NCI-H460 (cell line): ENCODE measurements at places on chromosomes 4 and X. TPM values are rescaled to one million over a fixed set of nuclear protein-coding genes. Genes with fewer than 3 reads are reported as not detected.

DNA sequence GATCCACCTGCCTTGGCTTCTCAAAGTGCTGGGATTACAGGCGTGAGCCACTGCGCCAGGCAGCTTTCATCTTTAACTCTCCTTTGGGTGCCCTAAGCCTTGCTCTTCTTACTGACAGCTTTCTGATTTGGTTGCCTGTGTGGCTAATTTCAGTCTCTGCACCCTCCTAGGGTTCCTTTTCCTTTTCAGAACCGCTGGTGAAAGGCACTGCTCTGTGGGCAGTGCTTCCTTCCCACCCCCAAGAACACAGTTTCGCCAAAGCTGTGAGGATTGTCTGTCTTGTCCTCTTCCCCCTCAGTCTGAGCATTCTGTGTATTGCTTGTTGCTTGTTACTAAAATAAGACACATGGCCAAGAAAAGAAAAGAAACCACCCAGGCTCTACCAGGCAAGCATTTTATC is 101.4 kb upstream of the FRMPD3 start:
- no peak for DNase-seq

Gene RBM41
- 20.7 and 21.1 TPM in 2 replicates for total RNA-seq

Gene SMIM14
- 28.3 and 40.1 TPM in 2 replicates for total RNA-seq

DNA sequence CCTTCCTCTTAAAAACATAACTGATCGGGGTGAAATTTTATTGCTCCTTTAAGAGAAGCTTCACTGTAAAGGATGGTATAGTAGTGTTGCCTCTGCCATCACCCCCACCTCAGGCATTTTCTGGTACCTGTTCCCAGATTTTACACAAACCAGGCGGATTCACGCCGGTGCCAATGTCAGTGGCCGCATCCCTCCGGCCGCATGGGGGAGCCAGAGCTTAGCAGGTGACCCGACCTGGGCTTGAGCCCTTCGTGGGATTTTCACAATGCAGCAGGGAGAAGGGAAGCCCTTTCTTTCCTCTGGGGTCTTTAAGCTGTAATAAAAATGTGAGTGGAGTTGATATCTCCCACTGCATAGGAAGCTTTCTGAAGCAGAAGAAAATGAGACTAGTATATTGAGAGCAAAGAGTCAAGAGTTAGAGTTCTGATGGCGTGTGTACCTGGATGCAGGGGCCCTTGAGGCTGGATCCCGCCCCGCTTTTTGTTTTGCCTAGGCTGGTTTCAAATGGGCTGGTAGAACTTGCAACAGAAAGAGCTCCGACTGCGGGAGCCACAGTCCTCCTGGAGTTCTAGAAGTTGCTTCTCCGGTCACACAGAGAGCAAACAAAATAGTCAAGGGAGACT is 59.4 kb downstream of the POLR2B start:
- peak; percentile 46 for DNase-seq

DNA sequence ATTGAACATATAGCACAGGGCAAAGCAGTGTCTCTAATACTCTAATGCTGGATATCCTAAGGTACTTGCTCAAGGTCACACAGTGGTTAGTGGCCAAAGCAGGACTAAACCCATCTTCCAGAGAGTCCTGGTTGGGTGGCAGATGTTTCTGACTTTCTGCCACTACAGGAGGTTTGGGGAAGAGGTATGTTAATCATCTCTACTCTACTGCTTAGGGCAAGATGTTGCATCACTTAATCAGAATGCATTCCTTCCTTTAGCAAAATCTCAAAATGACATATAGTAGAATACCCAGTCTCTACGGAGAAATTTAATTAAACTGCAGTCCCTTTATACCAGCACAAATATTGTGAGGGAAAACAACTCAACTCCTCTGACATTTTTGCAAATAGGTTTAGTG is 190.7 kb upstream of the FAM241A start:
- DNase-seq, result no peak

- DNase-seq, result no peak
Observed at GRCh38 chr4:94571715-94572114, 120.0 kb downstream of the PDLIM5 start.

GRCh38 chrX:11446949-11447348 is 153.7 kb downstream of the AMELX start:
- DNase-seq, result peak; percentile 77

DNA sequence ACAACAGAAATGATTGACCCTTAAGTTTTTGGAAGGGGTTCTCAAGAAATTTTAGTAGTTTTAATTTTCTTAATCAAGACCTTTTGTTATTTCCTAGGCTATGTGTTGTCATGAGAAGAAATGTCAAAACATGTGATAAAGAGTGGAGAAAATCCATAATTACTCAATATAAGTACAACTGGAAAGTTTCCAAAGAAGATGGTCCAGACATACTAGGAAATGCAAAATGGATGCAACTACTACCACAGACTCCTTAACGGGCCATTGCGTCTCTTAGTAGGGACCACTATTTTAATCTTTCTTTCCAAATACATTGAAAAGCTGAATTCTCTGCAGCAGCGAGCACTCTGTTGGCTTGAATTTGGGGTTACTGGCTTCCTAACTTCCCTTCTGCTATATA is 148.8 kb downstream of the NWD2 start:
- DNase-seq, result no peak

- DNase-seq, result no peak
Observed at GRCh38 chr4:48380583-48381167, 39.3 kb downstream of the SLAIN2 start.

Gene TCEAL2
- not detected in 2 replicates for total RNA-seq

DNA sequence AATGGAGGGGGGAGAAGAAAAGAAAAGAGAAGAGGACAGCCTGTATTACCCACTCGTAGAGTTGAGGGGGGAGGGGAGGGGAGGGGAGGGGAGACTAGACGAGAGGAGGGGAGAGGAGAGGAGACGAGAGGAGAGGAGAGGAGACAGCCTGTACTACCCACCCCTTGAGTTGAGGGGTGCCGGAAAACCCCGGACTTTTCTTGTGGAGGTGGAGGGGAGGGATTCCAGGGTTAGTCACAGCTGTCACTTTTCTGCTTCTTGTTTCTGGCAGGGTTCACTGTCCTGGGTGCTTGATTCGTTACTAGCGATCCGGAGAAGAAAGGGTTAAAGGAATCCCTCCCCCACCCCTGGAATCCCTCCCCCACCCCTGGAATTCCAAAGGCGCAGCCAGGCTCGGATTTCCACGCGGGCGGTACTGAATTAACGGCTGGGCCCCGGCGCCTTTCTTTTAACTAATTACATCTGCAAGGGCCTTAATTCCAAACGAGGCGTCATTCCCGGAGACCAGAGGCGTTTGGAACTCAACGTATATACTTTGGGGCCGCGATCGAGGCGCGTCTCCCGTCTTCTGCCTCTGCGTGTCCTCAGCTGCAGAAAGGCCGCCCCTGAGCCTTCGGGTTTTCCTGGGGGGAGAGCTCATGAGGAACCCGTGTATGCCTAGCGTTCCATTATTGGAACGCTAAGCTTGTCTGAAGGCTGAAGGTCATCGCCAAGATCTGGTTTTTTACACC is 20.1 kb upstream of the CSF2RA start:
- DNase-seq, result peak; percentile 33
